Activated T-helper 2 cell treated with anti-CD3 and anti-CD28 coated beads, Interferon-gamma antibody, Interleukin-2, Interleukin-4, amounts not matched to agents 10 μg/mL and 5 μg/mL and 100 μg/mL, durations not matched to agents 14 hours and 24 hours and 36 hours (primary cell): ENCODE measurements at places on chromosomes 11 and 22.
A peak's percentile ranks its signal among the peaks of the same experiment; 100 is the strongest.

GRCh38 chr11:116536416-116536815, 236.4 kb downstream of the BUD13 start:
- H3K27me3 ChIP-seq = peaks cover 9% of the 10 kb centered on the region
- H3K4me1 ChIP-seq = no peaks in the 10 kb centered on the region
- H3K36me3 ChIP-seq = no peaks in the 10 kb centered on the region
- H3K4me3 ChIP-seq = no peak overlapping the region

GRCh38 chr11:68127714-68128681, 6.8 kb upstream of the CHKA start:
- no peak overlapping the region for H3K27ac ChIP-seq
- no peak overlapping the region for H3K4me3 ChIP-seq
- peaks cover 20% of the 10 kb centered on the region for H3K27me3 ChIP-seq
- H3K36me3 ChIP-seq = peaks cover 8% of the 10 kb centered on the region
- no peak for DNase-seq

GRCh38 chr11:16297332-16297731, 59.0 kb downstream of the SOX6 start:
- H3K27ac ChIP-seq = no peak overlapping the region
- no peaks in the 10 kb centered on the region for H3K36me3 ChIP-seq
- DNase-seq = no peak
- no peaks in the 10 kb centered on the region for H3K27me3 ChIP-seq

DNA sequence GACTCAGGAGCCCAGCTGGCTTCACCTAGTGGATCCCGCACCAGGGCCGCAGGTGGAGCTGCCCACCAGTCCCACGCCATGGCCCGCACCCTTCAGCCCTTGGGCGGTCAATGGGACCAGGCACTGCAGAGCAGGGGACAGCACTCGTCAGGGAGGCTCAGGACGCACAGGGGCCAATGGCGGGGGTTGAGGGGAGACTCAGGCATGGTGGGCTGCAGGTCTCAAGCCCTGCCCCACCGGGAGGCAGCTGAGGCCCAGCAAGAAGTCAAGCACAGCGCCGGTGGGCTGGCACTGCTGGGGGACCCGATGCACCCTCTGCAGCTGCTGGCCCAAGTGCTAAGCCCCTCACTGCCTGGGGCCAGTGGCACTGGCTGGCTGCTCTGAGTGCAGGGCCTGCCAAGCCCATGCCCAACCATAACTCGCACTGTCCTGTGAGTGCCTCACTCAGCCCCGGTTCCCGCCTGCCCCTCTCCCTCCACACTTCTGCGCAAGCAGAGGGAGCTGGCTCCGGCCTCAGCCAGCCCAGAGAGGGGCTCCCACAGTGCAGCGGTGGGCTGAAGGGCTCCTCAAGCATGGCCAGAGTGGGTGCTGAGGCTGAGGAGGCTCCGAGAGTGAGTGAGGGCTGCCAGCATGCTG, 111.7 kb upstream of the PGR start:
- DNase-seq = no peak
- no peaks in the 10 kb centered on the region for H3K4me1 ChIP-seq
- H3K36me3 ChIP-seq = no peaks in the 10 kb centered on the region
- no peaks in the 10 kb centered on the region for H3K27me3 ChIP-seq
- no peak overlapping the region for H3K27ac ChIP-seq

GRCh38 chr11:121300972-121301699, 8.6 kb downstream of the SC5D start:
- H3K36me3 ChIP-seq = peaks cover 57% of the 10 kb centered on the region
- H3K27ac ChIP-seq = no peak overlapping the region

DNA sequence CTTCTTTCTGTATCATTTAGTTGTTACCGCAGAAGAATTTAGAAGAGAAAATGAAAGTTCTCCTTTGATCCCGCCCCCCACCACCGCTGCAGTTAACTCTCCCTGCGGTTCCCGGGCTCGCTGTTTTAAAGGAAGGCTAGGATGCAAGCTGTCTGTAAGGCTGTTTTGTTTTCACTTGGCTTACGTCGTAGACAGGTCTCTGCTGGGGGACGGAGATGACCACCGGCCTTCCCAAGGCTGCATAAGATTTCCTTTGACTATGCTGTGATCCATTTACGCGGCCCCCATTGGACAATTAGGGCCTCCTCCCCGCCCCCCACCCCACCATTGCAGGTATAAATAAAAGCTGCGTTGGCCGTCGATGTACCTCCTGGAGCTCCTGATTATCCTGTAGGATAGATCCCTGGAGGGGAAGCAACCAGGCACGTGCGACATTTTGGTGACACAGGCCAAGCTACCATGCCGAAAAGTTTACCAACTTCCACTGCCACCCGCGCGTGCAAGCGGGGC, 1.4 kb upstream of the CPT1A start:
- H3K4me3 ChIP-seq = peak overlapping the region; percentile 86
- no peaks in the 10 kb centered on the region for H3K36me3 ChIP-seq
- H3K27me3 ChIP-seq = peaks cover 14% of the 10 kb centered on the region
- DNase-seq = peak; percentile 61
- H3K4me1 ChIP-seq = peaks cover 35% of the 10 kb centered on the region
- H3K27ac ChIP-seq = peak overlapping the region; percentile 85

- H3K4me3 ChIP-seq = no peak overlapping the region
- no peaks in the 10 kb centered on the region for H3K36me3 ChIP-seq
- no peak for DNase-seq
- no peaks in the 10 kb centered on the region for H3K27me3 ChIP-seq
These were observed 1680.6 kb upstream of the RAG2 start for GRCh38 chr11:38278457-38279141.

- DNase-seq = no peak
These were observed 5.7 kb downstream of the LRP4 start for GRCh38 chr11:46912526-46913150.

- no peak overlapping the region for H3K4me3 ChIP-seq
- H3K27me3 ChIP-seq = no peaks in the 10 kb centered on the region
- H3K4me1 ChIP-seq = no peaks in the 10 kb centered on the region
- DNase-seq = no peak
These were observed 84.6 kb upstream of the GUCY1A2 start for GRCh38 chr11:107102692-107103477.

GRCh38 chr11:47004595-47005033, 68.1 kb downstream of the CSTPP1 start:
- peaks cover 19% of the 10 kb centered on the region for H3K4me1 ChIP-seq
- no peak overlapping the region for H3K27ac ChIP-seq
- no peaks in the 10 kb centered on the region for H3K36me3 ChIP-seq
- H3K4me3 ChIP-seq = no peak overlapping the region

- H3K4me1 ChIP-seq = peaks cover 4% of the 10 kb centered on the region
- no peak overlapping the region for H3K4me3 ChIP-seq
- H3K27ac ChIP-seq = no peak overlapping the region
These were observed 2.9 kb downstream of the MYO7A start for GRCh38 chr11:77130763-77131513.

DNA sequence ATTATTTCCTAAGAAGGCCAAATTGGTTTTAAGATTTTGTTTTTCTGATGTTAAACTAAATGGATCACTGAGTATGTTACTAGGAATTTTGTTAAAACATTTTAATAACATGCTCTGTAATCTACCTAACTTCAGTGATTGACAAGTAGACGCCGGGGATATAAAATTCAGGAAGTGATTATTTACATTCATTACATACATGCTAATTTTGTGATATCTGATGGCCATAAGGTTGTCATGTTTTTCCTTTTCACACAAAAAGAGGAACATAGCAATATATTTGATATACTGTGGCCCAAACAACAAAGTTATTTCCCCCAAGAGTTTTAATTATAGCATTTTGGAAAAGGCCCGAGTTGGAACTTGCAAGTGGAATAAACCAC, 12.1 kb downstream of the SCUBE1 start:
- no peaks in the 10 kb centered on the region for H3K36me3 ChIP-seq
- peaks cover 4% of the 10 kb centered on the region for H3K4me1 ChIP-seq
- H3K4me3 ChIP-seq = no peak overlapping the region
- no peak for DNase-seq
- peaks cover 5% of the 10 kb centered on the region for H3K27me3 ChIP-seq
- H3K27ac ChIP-seq = no peak overlapping the region

- DNase-seq = peak; percentile 8
- no peak overlapping the region for H3K27ac ChIP-seq
These were observed 4.2 kb downstream of the SCGB1C1 start for GRCh38 chr11:196786-197731.

- no peak for DNase-seq
- H3K4me3 ChIP-seq = no peak overlapping the region
- H3K27me3 ChIP-seq = no peaks in the 10 kb centered on the region
- H3K27ac ChIP-seq = no peak overlapping the region
These were observed 19.7 kb downstream of the ATG16L2 start for GRCh38 chr11:72833811-72834493.

DNA sequence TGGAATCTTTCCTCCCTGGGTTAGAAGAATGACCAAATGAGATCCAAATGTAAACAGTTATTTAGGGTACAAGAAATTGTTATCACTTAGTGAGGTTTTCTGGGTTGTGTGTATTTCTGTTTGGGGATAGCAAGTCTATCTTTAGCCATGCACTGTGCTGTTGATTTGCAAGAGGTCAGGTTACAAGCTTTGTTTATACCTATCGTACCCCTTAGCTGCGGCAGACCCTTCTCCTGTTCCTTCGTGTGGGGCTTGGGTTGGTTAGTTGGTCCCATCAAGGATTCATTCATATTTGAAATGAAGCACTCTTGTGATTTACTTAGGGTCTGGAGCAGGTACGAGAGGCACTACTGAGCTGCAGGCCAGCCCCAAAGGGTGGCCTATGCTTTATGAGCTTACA, 72.6 kb downstream of the USP35 start:
- H3K4me3 ChIP-seq = no peak overlapping the region
- no peak overlapping the region for H3K27ac ChIP-seq
- H3K36me3 ChIP-seq = peaks cover 45% of the 10 kb centered on the region
- no peak for DNase-seq

DNA sequence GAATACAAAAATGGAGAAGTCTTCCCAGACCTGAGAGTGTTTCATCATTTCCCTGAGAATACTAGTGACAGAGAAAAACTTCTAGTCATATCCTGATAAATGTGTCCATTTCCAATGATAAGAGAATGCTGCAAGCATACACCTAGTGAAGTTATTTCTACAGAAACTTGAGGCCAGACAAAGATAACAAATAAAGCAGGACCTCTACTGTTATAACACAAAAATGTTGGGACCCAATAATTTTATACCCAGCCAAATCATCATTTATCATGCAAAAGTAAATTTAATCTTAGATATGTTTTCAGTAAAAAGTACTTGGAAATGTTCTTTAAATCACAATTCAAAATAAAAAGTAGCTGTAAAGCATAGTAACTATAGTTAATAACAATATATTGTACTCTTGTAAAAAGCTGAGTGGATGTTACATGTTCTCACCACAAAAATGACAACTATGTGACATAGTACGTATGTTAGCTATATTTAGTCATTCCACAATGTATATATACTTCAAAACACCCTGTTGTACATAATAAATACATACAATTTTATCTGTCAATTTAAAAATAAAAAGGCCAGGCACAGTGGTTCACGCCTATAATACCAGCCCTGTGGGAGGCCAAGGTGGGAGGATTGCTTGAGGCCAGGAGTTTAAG, 12.6 kb downstream of the RRAS2 start:
- no peaks in the 10 kb centered on the region for H3K27me3 ChIP-seq
- H3K4me1 ChIP-seq = peaks cover 18% of the 10 kb centered on the region
- DNase-seq = no peak
- H3K36me3 ChIP-seq = peaks cover 54% of the 10 kb centered on the region
- H3K27ac ChIP-seq = no peak overlapping the region

- H3K27me3 ChIP-seq = no peaks in the 10 kb centered on the region
- no peak overlapping the region for H3K4me3 ChIP-seq
- H3K27ac ChIP-seq = no peak overlapping the region
- DNase-seq = no peak
- H3K36me3 ChIP-seq = no peaks in the 10 kb centered on the region
- no peaks in the 10 kb centered on the region for H3K4me1 ChIP-seq
These were observed 207.9 kb downstream of the FAT3 start for GRCh38 chr11:92432515-92432914.

DNA sequence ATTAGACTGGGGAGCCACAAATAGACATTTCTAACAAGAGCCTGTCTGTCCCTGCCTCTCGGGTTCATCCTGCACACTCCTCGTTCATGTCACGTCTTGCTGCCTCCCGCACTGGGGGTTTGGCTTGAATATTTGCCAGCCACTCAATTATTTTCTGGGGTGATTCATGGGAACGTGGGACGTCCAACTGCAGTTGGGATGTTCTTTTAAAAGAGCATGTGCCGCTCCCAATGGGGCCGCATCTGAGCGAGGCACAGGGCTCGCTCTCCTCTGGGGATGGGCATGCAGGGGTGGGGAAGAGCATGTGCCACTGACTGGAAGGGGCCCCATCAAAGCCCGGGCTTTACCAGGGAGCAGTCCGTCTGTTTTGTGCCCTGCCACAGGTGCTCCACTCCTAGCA, 43.4 kb downstream of the PARVG start:
- no peak for DNase-seq
- peaks cover 9% of the 10 kb centered on the region for H3K27me3 ChIP-seq
- H3K4me1 ChIP-seq = no peaks in the 10 kb centered on the region

- peaks cover 41% of the 10 kb centered on the region for H3K4me1 ChIP-seq
- no peaks in the 10 kb centered on the region for H3K27me3 ChIP-seq
- no peak overlapping the region for H3K4me3 ChIP-seq
- H3K27ac ChIP-seq = no peak overlapping the region
These were observed 167.1 kb downstream of the ETS1 start for GRCh38 chr11:128420265-128420664.

- no peaks in the 10 kb centered on the region for H3K27me3 ChIP-seq
- H3K4me1 ChIP-seq = no peaks in the 10 kb centered on the region
- no peak overlapping the region for H3K27ac ChIP-seq
- no peak overlapping the region for H3K4me3 ChIP-seq
These were observed 25.4 kb downstream of the KCNJ4 start for GRCh38 chr22:38429499-38430068.

GRCh38 chr11:94557992-94558391, 9.2 kb upstream of the PIWIL4 start:
- DNase-seq = no peak
- H3K4me1 ChIP-seq = peaks cover 1% of the 10 kb centered on the region
- H3K4me3 ChIP-seq = no peak overlapping the region
- H3K36me3 ChIP-seq = no peaks in the 10 kb centered on the region
- no peaks in the 10 kb centered on the region for H3K27me3 ChIP-seq

DNA sequence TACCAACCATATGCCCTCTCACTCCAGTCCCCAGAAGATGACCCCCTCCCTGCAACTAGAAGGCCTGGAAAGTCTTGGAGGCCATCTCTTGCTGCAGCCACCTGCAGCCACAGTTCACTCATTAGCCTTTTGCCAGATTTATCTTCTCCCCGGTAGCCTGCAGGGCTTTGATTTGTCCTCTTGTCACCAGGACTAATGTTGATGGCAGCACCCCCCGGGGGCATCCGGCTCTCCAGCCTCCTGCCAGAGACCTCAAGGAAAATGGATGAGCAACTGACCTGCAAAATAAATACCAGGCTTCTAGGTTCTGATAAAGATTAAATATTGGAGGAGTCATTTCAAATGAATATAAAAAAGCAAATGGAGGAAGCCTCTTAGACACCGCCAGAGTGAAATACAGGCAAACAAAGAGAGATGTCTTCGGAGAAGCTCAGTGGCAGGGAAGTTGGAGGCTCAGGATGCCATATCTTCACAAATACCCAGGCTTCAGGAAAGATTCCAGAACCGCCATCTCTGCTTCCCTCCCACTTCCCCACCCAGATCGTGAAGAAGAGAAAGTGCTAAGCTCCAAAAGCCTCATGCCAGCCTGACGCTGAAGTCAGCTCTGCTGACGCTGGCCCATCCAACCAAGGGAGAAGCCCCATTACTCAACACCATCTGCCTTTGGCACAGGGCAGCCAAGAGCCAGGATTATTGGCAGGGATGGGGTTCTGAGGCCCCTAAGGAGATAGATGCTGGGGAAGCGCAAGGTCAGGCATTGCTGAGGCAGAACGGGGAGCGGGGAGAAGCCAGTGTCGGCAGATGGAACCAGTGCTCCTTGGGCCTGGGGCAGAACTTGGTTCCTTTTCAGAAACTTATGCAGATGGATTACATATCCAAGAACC, 362.7 kb downstream of the CADM1 start:
- no peak overlapping the region for H3K4me3 ChIP-seq
- H3K36me3 ChIP-seq = no peaks in the 10 kb centered on the region
- peaks cover 7% of the 10 kb centered on the region for H3K27me3 ChIP-seq
- no peak for DNase-seq
- no peak overlapping the region for H3K27ac ChIP-seq
- no peaks in the 10 kb centered on the region for H3K4me1 ChIP-seq
